ENCODE measurements at places on chromosomes 3 and 15.

DNA sequence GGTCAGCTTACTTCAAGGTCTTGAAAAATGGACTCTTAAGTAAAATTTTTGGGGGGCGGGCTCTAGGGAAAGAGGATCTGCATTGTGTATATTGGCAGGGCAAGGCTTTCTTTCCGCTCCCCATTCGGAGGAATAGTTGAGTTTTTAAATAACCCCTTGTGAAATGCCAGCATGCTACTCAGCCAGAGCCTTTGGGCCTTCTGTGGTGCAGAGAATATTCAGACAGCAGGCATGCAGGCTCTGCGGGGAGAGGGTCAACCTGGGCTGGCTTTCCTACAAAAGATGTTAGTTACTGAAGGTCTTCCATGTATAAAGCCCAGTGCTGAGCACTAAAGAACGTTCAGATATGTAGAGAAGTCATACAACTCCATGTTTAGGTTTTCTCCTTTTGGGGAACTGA, 40.6 kb downstream of the ADAMTSL3 start:
- no peak for DNase-seq

DNA sequence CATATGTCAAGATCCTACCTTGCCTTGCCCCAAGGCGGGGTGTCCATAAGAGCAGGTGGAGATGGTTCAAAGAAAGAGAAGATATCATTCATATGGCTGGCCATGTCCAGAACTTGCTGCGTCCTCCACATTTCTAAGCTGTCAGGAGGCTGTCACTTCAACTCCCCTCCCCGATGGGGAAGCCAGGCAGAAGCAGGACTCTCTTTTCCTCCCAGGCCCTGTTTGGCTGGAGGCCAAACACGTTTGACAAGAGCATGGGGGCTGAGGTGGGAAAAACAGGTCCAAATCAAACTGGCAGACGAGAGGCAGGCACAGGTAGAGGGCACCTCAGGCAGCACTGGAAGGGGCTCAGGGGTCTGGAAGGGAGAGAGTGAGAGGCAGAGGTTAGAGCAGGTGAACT, 37.7 kb downstream of the MESD start:
- no peak for DNase-seq

GRCh38 chr15:91126080-91126479, 26.0 kb downstream of the SV2B start:
- peak; percentile 9 for DNase-seq

DNA sequence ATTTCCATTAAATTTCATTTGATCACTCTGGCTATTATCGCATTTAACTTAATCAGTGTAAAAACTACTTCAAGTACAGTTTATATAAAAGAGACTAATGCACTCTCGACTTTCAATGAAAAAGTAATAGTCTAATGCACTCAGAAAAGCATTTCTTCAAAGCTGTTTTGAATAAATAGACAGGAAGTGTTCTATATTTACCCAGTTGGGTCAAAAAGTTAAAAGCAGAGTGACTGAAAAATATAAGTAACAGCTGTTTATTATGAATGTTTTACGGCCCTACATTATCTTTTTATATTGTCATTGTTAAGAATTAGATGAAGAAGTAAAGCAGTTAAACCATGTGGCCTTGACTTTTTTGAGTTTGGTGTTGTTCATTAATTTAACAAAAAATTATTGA, 391.8 kb downstream of the ZPLD1 start:
- DNase-seq, result no peak

DNA sequence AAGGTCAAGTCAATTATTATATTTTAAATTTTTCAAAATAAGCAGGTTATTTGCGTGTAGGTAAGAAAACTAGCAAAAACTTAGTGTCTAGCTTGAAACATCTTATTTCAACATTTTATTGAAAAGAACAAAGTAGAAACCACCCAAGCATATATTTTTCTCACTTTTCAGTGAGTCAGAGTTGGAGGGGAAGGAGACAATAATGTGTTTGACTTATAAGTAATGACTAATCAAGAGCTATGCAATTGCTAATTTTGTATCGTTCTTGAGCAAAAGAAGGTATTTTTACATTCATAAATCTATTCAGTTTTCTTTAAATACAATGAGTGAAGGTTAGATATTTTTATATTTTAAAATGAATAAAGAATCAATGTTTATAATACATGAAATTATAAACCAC, 54.4 kb upstream of the P2RY1 start:
- DNase-seq, result no peak

GRCh38 chr3:55330756-55331155, 156.3 kb downstream of the WNT5A start:
- DNase-seq, result no peak

- DNase-seq, result no peak
Measured at GRCh38 chr3:62727536-62727935, 147.7 kb downstream of the CADPS start.

DNA sequence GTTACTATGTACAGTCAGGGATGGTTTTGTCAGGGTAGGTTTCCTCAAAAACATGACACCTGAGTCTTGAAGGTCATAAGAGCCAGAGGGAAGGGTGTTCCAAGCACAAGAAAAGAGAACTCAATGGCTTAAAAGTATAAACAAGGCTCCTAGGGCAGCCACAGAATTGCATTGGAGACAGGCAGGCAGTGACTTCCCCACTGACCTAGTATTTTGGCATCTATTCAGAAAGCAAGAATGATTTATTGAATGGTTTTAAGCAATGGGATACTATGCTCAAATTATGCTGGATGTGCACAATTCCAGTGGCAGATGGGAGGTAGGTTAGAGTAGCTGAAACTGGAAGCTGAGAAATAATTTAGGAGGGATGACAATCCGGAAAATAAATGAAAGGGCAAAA, 54.0 kb downstream of the TSC22D2 start:
- no peak for DNase-seq

DNA sequence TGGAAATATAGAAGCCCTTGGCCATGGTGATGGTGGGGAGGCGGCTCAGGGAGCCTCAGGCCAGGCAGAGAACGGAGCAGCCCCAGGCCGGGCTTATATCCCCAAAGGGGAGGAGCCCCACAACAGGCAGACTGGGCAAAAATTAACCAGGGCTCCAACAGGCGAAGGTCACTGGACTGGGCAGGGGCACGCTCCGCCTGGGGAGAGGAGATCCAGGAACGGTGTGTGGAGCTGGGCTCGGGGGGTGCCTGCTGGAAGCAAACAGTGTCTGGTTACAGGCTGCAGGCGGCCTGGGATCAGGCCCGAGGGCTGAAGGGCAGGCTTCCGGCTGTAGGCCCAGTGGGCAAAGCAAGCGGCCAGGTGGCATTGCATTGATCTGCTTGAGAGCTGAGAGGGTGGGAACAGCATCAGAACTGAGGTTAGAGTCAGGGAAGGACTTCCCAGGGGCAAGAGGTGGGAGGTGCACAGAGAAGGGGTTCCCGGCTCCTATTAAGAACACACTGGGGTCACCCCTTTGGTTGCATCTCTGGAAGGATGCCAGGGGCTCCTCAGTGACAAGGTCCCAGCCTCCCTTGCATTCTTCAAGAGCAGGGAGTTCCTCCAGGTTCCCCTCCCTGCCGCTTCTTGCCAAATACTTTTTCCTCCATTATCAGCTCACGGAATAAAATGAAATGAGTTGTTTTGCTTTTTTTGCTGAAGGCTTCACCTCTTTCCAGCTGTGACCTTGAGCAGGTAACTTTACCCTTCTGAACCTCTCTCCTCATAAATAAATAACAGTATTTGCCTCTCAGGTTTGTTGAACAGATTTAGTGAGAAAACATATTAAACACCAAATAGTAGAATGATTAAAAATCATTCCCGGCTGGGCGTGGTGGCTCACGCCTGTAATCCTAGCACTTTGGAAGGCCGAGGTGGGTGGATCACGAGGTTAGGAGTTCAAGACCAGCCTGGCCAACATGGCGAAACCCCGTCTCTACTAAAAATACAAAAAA, 7.8 kb downstream of the ANPEP start:
- no peak for DNase-seq

GRCh38 chr3:149808209-149808829, 4.7 kb upstream of the RNF13 start:
- DNase-seq, result no peak

GRCh38 chr15:47736143-47736786, 19.0 kb downstream of the SEMA6D start:
- no peak for DNase-seq

DNA sequence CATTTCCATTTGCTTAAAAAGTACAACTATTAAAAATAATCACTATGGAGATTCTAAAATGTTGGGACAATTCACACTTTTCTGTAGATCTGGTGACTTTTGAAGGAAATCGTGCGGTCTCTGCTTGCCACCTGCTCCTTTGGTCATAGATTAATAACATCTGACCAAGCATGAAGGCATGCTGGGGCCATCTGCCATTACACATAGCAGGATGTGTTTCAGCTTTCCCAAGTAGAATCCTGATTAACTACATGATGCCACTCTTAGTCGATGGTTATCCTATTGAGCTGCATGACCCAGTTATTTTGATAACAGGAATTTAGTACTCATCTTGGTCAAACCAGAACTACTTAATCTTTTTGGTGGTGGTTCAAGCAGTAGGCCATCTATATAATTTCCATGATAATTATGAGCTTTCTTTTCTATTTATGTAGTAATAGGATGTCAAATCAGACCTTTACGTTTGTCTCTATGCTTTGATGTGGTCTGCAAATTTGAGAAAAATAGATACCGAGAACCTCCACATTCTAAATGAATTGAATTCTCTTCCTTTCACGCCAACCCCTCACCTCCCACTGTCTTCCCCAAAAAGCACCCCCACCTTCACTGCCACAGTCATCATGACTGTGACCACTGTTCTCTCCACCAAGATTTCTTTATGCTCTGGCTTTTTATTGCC, 158.1 kb downstream of the DIPK2A start:
- DNase-seq, result no peak
